Karpas-422 (cell line): ENCODE measurements at places on chromosomes 12 and 14.

DNA sequence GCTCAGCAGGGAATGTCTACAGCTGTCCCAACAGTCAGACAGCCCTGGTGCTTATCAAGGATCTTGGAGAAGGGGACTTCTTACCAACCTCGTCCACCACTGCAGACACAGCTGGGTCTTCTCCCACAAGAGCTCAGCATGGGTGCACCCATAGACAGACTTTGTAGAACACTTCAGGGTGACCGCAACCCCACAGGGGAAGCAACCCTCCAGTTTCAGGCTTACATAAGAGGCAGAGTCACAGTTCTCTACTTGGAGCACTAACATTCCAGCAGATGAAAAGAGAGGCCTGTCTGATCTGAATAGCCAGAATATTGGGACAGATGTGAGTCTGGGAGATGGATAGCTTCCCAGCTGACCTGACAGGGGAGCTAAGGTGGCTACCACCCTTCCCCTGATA lies 3.5 kb upstream of the CLEC1A start:
- no peak for DNase-seq

DNA sequence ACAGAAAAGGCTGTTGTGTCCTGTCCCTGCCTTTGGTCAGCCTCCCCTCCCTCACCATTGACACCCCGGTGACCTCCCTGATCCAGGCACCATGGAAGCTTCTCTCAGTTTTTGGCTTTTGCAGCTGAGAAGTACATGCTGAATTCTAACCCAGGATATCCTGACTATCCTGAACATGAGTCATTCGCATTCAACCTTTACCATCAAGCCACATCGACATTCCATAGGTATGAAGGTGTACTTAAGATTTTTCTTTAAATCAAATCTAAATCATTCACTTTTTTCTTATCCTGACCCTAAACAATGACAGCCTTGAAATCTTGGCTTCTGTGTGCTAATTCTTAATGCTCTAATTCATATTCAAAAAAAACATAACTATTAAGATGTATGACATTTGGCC lies 8.7 kb upstream of the KRT78 start:
- DNase-seq = no peak

- DNase-seq = no peak
Measured at GRCh38 chr14:29140016-29140415, 373.4 kb downstream of the FOXG1 start.

DNA sequence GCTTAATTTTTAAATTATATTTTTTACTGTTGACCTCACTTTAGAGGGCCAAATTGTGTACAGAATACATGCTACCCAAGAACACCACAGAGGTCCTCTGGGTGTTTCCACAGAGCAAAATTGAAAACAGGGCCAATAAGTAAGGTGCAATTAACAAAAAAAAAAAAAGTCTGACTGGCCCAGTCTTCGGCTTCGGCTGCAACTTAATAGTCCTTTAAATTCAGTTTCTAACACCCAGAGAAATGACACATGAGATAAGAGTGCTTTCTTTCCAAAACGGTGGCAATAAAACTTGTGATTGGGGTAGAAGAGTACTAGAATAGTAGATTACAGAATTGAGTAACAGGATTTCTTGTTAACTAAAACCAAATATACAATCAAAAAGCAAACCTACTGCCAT lies 81.3 kb downstream of the MED13L start:
- no peak for DNase-seq

- no peak for DNase-seq
Measured at GRCh38 chr12:132393245-132393795, 63.9 kb upstream of the GALNT9 start.

DNA sequence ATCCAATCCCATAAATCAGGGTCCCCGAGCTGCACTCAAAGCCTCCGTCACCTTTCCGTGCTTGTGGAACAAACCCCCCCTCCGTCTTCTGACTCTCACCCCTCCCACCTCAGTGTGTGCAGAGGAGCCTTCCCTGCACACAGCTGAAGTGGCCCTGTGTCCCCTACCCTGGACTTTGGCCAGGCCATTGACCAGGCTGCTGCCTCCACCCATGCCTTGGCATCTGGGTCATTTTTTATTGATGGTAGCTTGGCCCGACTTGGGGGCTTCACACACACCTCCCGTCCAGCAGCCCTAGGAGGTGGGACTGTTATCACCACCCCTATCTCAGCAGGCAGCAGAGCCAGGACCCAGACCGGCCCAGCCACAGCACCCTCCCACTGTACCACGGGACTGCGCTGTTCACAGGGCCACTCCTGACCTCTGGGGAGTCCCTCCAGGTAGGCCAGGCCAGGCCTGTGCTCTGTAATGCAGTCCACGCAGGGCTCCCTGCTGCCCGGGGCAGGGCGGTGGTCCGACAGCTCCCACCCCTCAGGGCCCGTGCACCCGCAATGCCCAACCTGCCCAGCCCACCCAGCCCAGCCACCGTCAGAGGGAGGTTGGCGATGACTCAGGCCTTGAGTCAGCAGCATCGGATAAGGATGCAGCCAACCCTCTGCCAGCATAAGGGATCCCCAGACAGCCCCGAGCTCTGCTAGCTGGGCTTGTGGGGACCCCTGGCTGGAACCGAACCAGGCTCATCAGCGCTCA lies 9.2 kb upstream of the INF2 start:
- no peak for DNase-seq
